ENCODE measurements at places on chromosomes 2 and 18. TPM values are rescaled to one million over a fixed set of nuclear protein-coding genes. Genes with fewer than 3 reads are reported as not detected.

The ECEL1 gene
- total RNA-seq: 2.9 TPM

DNA sequence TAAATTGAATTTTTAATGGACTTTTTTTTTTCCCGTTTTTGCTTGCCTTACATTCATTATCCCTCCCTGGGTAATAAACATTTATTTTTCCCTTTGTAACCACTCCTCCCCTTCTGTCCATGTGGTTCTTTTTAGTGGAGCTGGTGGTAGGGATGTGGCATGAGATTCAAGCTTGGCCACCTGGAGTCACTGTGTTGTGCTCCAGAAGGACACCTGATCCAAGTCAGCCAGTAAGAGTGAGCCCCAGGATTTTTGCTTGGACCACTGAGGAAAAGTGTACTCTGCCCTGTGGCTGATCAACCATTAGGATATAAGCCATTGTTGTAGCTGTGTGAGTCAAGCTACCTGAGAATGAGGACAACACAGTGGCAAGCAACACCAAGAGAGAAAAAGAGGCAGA lies 11.1 kb upstream of the ACTR3 start:
- H3K27me3 ChIP-seq: no peaks in the 10 kb centered on the region
- peaks cover 3% of the 10 kb centered on the region for H3K36me3 ChIP-seq
- DNase-seq: no peak
- no peak overlapping the region for H3K27ac ChIP-seq
- H3K4me3 ChIP-seq: no peak overlapping the region
- peaks cover 5% of the 10 kb centered on the region for H3K4me1 ChIP-seq

The SERPINB5 gene
- not detected for total RNA-seq

The TP53I3 gene
- total RNA-seq: 64.4 TPM

The CHRND gene
- total RNA-seq: not detected
